ENCODE measurements at places on chromosomes 7 and 10.

GRCh38 chr10:88820748-88821401 is 18.3 kb downstream of the LIPM start:
- peak; percentile 87 for DNase-seq

- DNase-seq, result peak; percentile 53
Measured at GRCh38 chr7:18408461-18408860, 87.1 kb upstream of the HDAC9 start.

DNA sequence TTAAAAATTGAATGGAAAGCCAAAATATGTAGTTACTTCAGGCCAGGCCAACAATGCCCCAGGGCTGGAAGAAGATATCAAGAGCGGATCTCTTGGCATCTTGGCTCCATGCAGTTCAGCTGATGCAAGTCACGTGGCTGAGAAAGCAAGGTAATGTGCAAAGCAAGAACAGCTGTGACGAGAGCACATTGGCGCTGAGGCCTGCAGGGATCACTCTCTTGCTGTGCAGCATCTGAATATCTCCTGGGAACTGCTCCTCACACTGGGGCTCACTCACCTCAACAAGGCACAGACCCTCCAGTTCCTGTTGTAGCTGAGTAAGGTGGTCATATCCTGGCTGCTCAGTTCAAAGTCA is 14.0 kb downstream of the AKR1B1 start:
- no peak for DNase-seq

DNA sequence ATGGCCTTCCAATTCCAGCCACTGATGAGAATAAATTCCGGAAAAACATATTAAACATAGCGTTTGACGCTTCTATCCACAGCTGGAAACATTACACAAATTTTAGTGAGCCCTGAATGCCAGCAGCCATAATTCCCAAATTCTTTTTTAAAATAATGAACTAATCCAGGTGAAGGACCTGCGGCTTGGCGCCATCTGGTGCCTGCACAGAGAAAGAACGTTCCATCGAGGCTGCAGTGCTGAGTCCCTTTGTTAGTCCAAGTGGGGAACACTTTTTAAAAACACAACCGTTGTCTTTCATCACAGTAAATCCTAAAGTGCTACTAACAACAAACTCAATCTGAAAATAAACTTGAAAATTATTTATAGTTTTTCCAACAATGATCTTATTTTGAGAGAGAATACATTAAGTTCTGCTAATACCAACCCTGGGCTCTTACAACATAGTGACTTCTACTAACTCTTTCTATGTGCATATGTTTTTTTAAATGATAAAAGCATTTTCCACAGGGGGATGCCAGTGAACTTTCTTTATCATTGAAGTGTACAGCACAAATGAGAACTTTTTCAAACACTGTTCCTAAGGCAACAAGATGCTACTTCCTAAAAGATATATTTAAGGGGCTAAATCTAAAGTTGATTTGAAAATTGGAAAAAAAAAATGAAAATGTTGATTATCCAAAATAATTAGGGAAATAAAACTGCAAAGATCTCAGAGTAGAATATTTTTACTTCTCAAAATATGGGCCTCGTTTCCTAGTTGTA is 166.9 kb upstream of the RNF32 start:
- DNase-seq, result peak; percentile 41

DNA sequence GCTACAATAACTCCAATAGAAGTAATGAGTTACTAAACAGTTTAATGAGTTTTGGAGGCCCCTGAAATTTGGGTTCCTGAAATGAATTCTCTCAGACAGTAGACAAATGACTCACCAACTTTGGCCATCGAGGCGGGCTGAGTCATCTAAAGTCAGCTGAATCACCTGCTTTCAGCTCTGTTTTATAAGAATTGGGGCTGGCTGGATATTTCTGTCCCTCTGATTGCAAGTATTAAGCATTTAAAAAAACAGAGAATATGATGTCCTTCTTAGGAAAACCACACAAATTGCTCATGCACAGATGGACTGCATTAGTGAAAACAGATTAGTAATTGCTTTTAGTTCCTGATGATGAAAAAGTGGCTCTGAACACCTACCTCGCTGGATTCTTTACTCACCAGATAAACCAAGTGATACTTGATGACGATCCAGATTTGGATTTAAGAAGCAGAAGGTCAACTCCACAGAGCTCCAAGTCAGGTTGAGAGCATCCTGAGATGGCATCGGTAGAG is 59.1 kb downstream of the ZNF365 start:
- peak; percentile 75 for DNase-seq

- no peak for DNase-seq
Measured at GRCh38 chr7:29924684-29925083, 64.9 kb downstream of the SCRN1 start.

DNA sequence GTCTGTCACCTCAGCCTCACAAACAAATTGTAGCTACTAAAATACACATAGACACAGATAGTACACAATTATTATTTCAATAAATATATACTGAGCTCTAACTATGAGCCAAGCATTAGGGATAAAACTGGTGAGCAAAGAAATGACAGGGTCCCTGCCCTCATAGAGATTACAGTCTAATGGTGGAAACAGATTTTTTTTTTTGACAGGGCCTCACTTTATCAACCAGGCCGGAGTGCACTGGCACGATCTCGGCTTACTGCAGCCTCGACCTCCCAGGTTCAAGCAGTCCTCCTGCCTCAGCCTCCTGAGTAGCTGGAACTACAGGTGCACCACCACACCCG is 695 bp upstream of the RBM28 start:
- no peak for DNase-seq

GRCh38 chr7:127798769-127799372 is 146.9 kb downstream of the SND1 start:
- DNase-seq, result no peak

GRCh38 chr10:97412891-97413304 is 11.8 kb upstream of the RRP12 start:
- DNase-seq, result no peak

GRCh38 chr7:54917613-54918391 is 101.0 kb upstream of the EGFR start:
- no peak for DNase-seq

- DNase-seq, result no peak
Measured at GRCh38 chr10:112926906-112927688, 22.9 kb upstream of the TCF7L2 start.

- no peak for DNase-seq
Measured at GRCh38 chr7:83873459-83873858, 224.5 kb upstream of the SEMA3E start.

GRCh38 chr10:78434886-78435285 is 401.2 kb downstream of the RPS24 start:
- no peak for DNase-seq

GRCh38 chr7:518630-519483 is 789 bp downstream of the PDGFA start:
- peak; percentile 85 for DNase-seq

DNA sequence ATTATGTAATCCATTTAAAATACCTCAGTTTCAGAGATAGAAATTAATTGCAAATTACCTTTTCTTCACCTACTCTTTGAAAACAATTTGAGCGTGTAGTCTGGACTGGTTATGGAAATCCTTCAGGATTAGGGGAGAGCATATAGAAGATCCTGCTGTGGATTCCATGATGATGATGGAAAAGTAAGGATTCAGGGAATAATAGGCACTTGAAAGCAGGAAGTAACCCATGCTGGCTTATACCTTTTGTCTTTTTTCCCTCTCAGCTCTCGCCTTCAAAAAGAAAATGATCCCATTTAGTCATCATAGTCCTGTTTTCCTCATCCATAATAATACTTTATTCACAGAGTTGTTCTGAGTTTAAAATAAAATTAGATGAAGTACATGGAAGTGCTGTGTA is 4.4 kb downstream of the HBP1 start:
- no peak for DNase-seq

- no peak for DNase-seq
Measured at GRCh38 chr7:139749545-139749944, 28.3 kb downstream of the HIPK2 start.

DNA sequence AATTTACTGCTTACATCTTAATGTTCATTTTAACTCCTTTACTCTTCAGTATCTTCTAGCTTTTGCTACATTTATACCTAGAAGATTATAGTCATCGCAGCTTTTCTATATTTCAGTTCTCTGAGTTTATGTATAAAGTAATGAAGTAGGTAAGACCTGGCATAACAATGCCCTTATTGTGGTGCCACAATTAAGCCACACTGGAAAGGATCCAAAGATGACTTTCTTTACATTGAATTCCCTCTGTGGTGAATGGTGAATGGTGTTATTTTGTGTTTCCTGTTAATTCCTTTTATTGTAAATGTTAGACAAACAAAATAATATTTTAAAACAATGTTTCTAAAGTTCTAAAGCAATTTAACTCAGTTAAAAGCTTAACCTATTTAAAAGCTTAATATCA is 36.2 kb downstream of the SEMA3D start:
- DNase-seq, result no peak

GRCh38 chr7:155202106-155202871 is 95.4 kb upstream of the INSIG1 start:
- DNase-seq, result no peak

DNA sequence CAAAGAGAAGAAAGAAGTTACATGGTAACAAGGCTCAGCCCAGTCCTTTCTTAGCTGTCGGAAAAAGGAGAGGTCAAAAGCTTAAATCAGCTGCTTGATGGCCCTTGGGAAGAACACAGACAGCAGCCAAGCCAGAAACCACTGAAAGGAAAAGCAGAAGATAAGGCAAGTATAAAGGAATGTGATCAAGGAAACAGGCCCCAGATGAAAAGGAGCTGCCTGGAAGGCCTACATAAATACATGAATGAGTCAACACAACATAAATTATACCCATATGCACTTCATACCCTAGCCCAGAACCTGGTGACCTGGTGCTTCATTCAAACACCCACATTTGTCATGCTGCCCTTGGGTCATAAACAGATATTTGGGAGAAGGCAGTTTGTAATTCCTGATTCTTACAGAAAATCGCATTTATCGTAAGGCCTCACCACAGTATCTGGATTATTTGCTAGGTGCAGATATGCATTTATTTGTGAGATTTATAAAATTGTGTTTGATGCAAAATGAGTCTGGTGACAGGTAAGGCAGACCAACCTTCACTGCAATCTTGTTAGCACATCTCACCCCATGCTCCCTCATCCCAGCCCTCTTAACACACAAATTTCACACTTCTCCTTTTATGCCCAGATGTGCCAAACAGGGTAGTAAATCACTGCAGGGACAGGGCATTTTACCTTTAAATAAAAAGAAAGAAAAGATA is 94.9 kb upstream of the KCNIP2 start:
- DNase-seq, result peak; percentile 89

DNA sequence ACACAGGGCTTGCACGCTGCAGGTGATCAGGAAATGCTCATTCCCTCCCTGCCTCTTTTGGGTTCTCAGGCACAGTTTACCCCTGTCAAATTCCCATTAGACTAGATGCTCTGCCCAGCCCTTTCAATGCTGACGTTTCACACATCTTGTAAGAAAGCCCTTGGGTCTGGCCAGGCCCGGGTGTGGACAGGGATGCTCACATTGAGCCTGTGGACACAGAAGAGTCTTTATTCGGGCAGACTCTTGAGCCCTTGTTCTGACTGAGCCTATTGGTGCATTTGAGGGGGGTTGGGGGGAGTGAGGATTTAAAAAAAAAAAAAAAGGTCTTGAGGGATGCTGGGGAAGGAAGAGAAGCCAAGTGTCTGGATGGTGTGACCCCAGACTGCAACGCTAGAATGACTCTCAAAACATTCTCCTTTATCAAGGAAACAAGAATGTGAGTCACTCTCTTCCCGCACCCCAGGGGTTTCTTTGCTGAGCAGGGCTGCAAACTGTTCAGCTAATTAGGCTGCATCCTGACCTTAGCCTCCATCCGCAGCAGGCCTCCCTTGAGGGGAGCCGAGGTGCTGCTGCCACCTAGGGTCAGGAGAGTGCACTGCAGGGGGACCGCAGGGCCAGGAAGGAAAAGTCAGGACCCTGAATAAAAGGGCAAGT is 53.6 kb upstream of the TMEM72 start:
- DNase-seq, result peak; percentile 88

- no peak for DNase-seq
Measured at GRCh38 chr7:120741371-120742042, 116.4 kb downstream of the TSPAN12 start.

GRCh38 chr7:20444030-20444800 is 113.5 kb downstream of the ITGB8 start:
- DNase-seq, result peak; percentile 51
